Myocyte (in vitro differentiated cells): ENCODE measurements at places on chromosomes 5 and 9. TPM values are rescaled to one million over a fixed set of nuclear protein-coding genes. Genes with fewer than 3 reads are reported as not detected.

OR13F1 gene
- total RNA-seq = not detected in 2 replicates

IRGM gene
- total RNA-seq = 0.16 TPM in 1 of 2 replicates, not detected in the other

SMIM32 gene
- total RNA-seq = not detected in 2 replicates

SNCAIP gene
- total RNA-seq = 0.21 TPM in 1 of 2 replicates, not detected in the other

GPR21 gene
- 0.42 TPM in 1 of 2 replicates, not detected in the other for total RNA-seq

TMC1 gene
- 0.40 TPM in 1 of 2 replicates, not detected in the other for total RNA-seq

FOXI1 gene
- not detected in 2 replicates for total RNA-seq

C9orf50 gene
- total RNA-seq = not detected in 2 replicates

NIM1K gene
- 0.21 and 0.35 TPM in 2 replicates for total RNA-seq

IER5L gene
- total RNA-seq = 27.9 and 38.4 TPM in 2 replicates

GDA gene
- 0.05 TPM in 1 of 2 replicates, not detected in the other for total RNA-seq

ABL1 gene
- 44.6 and 50.3 TPM in 2 replicates for total RNA-seq

ANAPC2 gene
- 28.7 and 30.6 TPM in 2 replicates for total RNA-seq

EPB41L4B gene
- total RNA-seq = 0.10 and 0.70 TPM in 2 replicates

CCL21 gene
- total RNA-seq = not detected in 2 replicates

RAPGEF1 gene
- total RNA-seq = 274 and 290 TPM in 2 replicates

NRARP gene
- 1.2 and 2.0 TPM in 2 replicates for total RNA-seq

ZBTB34 gene
- 5.9 and 6.1 TPM in 2 replicates for total RNA-seq

NSG2 gene
- 0.13 TPM in 1 of 2 replicates, not detected in the other for total RNA-seq

F2RL1 gene
- not detected in 2 replicates for total RNA-seq

CENPH gene
- 6.5 and 8.3 TPM in 2 replicates for total RNA-seq

MSX2 gene
- 4.8 and 9.8 TPM in 2 replicates for total RNA-seq

DTWD2 gene
- total RNA-seq = 23.8 and 24.4 TPM in 2 replicates

STPG3 gene
- total RNA-seq = not detected in 2 replicates

NR2F1 gene
- 5.4 and 7.7 TPM in 2 replicates for total RNA-seq

TSSK1B gene
- total RNA-seq = not detected in 2 replicates

GDNF gene
- 2.7 and 2.9 TPM in 2 replicates for total RNA-seq

RALGPS1 gene
- total RNA-seq = 3.6 and 7.5 TPM in 2 replicates

MOB3B gene
- not detected in 2 replicates for total RNA-seq

CER1 gene
- not detected in 2 replicates for total RNA-seq

NR4A3 gene
- total RNA-seq = 0.05 and 0.26 TPM in 2 replicates

FAM200C gene
- total RNA-seq = 6.7 and 7.8 TPM in 2 replicates

PLAC8L1 gene
- total RNA-seq = 0.88 TPM in 1 of 2 replicates, not detected in the other

AGTPBP1 gene
- total RNA-seq = 4.0 and 6.2 TPM in 2 replicates

SOHLH1 gene
- not detected in 2 replicates for total RNA-seq

DOCK8 gene
- 0.21 and 2.1 TPM in 2 replicates for total RNA-seq

SLC27A6 gene
- total RNA-seq = 0.21 TPM in 1 of 2 replicates, not detected in the other
